HCEC 1CT (cell line): ENCODE measurements at places on chromosomes 1 and 21.

- no peak for DNase-seq
Observed at GRCh38 chr1:212625781-212626450, 17.4 kb downstream of the ATF3 start.

DNA sequence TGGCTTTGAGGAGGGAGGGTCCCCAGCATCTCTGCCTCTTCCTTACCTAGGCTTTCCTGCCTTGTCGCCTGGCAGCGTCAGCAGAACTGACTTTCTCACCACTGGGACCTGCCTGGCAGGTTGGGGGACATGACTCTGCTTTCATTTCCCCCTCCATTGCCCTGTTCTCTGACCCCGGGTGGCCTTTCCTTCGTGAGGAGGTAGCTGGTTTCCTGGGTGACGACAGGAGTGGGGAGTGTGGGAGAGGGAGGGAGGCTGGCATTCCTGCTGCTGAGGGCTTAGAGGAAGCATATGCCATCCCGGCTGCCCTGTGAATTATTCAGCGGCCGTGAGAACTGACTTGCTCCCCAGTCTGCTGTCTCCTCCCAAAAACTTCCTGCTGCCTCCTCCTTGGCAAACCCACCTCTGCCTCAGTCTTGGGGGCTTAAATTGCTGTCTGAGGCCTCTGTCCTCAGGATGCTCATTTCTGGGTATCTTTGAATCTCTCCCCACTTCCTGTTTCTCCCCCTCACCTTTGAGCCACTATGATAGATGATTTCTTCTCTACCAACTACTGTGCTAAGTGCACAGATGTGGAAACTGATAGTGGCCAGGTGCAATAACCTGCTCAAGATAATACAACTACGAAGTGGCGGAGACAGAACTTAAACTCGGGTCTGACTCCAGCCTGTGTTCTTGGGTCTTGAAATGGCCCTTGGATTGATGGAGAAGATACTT is 182.0 kb upstream of the CSF3R start:
- no peak for DNase-seq

- DNase-seq = peak; percentile 30
Observed at GRCh38 chr1:169809370-169810095, 14.8 kb upstream of the METTL18 start.

- no peak for DNase-seq
Observed at GRCh38 chr1:15224259-15224869, 22.7 kb upstream of the FHAD1 start.

GRCh38 chr1:2174348-2175054 is 20.1 kb downstream of the FAAP20 start:
- DNase-seq = peak; percentile 52

DNA sequence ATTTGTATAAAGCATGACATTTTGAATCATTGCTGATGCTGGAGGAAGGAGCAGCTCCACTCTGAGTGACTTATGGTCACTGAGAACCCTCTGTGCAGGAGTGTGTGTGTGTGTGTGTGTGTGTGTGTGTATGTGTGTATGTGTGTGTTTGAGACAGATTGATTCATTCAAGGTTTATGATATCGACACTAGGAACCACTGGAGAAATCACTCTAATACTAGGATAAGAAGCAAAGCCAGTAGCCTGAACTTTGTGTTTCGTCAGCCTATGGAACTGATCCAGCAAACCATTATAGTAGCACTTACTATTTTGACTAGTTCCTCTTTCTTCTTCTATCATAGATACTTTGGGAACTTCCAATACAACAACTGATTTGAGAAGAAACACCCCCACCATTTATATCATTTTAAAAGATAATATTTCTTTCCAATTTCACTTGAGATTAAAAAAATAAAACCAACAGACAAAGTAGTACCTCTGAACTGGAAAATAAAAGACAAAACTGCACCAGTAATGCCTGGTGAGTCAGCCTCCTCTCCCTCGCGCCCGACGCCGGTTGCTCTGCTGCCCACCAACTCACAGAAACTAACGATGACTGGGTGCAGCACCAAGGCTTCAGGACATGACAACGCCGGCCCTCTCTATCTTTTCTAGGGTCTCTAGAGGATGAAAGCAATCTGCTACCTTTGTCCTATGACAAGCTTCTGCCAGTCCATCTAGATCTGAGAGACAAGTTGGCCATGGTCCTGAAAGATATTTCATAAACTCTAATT is 20.9 kb downstream of the SLAMF1 start:
- no peak for DNase-seq

DNA sequence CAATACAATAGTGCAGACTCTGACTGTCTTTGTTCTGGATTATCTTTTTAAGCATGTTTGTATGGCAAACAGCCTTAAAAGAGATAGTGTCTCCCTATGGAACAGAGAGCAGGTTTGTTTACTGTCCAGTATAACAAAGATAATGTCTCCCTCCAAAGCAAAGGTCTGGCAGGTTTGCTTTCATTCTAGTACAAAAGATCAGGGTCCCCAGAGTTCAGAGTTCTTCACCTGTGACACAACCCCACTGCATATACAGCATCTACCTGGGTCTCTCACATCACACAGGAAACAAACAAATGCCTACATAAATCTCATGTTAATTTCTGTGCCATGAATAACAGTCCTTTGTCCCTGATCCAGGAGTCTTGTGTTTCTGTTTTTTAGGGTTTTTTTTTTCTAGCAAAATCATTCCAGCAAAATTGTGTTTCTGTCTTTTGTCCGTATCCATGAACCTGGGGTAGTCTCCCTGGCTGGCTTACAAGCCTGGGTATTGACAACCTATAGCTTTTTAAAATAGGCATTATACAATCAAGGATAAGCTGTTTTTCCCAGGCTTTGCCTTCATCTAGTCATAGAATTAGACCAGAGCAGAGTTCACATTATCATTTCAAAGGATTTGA is 89.4 kb upstream of the PTBP2 start:
- no peak for DNase-seq

DNA sequence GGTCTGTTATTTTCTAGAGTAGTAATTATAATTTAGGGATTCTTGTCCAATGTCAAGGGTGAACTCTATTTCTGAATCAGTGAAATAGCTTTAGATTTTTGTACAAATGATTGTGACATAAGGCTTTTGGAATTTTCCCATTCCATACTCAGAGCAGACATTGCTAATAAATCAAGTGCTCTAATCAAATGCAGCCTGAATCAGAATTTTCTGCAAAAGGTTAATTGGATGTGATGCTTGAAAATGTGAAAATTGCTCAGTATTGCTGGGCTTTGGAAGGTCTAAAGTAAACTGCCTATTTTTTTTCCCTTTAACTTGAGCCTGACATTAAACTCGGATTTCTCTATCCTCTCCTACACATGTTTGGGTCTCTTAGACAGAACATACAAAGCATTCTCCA is 23.2 kb downstream of the SGIP1 start:
- DNase-seq = peak; percentile 70

DNA sequence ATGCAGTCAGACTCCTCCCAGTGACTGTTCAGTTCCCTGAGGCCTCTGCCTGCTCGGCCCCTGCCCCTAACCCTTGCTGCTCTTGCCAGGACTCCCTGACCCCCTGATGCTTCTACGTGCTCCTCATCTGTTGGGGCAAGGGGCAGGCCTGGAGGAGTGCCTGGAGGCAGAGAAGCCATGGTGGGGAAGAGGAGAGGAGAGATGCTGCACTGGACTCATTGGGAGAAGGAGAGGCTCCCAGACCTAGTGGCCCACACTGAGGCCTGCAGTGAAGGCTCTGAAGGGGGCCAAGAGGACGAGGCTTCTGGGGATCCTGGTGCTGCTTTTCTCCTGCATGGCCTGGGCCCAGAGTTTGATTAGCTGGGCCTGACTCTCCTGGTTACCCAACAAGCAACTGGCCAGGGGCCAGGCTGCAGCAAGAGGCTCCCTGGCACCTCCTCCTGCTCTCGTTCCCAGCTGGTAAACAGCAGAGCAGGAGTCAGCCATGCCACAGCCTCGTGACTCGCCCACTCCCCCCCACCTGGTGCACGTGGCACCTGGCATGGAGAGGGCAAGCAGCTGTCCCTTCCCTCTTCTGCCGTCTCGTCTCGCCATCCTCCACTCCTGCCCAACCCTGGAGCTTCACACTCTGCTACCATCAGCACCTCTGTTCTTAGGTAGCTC is 847 bp upstream of the RORC start:
- DNase-seq = peak; percentile 38

GRCh38 chr1:151108331-151108730 is 37.8 kb downstream of the GABPB2 start:
- no peak for DNase-seq

- DNase-seq = no peak
Observed at GRCh38 chr21:42630626-42631025, 22.8 kb upstream of the PDE9A start.

GRCh38 chr1:242567596-242567995 is 43.1 kb upstream of the PLD5 start:
- no peak for DNase-seq

GRCh38 chr1:22332795-22333499 is 118.7 kb upstream of the ZBTB40 start:
- no peak for DNase-seq

DNA sequence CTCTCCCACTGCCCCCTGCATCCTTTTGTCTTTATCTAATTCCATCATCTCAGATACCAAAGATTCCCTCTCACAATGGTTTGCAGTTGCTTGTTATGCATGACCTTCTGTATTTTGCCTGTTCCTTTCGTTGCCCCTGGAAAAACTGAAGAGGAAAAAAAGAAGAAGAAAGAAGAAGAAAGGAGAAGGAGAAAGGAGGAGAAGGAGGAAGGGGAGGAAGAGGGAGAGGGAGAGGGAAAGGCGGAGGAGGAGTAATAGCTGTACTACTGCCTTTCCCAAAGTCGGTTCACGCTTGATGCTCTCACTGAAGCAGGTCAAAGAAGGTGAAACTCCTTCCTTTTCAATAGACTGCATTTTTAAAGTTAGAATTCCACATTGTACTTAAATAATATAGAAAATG is 513.8 kb downstream of the PTPRC start:
- DNase-seq = no peak

GRCh38 chr1:107964336-107965109 is 457 bp downstream of the VAV3 start:
- DNase-seq = no peak

GRCh38 chr1:58345215-58346035 is 201.1 kb downstream of the OMA1 start:
- no peak for DNase-seq

DNA sequence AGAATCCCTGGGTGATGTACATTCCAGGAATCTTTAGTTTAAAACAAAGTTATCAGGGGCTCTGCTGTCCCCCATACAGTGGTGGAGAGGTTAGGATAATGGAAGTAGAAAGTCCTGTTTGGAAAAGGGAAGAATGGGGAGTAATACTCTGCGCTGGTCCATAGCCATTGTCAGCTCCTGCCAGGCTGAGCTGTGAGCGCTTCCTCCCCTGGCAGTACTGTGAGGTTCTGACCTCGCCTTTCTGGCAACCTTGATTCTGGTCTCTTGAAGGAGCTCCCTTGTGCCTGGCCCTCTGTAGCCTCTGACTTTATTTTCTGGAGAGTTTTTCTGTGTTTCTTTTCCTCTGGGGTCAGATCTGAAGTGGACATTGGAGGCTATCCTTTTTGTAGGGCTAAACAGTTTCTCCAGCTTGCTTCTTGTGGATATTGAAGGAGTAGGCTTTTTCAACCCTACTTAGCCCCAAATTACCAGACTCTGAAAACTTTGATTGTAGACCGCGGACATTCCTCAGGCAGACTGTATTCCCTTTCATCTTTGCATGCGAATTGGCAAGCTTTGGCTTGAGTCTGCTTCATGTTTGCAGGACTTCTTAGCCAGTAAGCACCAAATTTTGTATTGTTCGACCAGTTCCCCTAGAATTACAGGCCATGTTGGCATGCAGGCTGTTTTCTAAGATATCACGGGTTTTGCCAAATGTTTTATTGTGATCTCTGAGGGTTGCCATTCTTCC is 13.8 kb downstream of the UBE4B start:
- no peak for DNase-seq

- no peak for DNase-seq
Observed at GRCh38 chr21:42069843-42070242, 1.3 kb upstream of the UMODL1 start.

GRCh38 chr1:5223206-5223605 is 568.8 kb downstream of the AJAP1 start:
- DNase-seq = no peak

GRCh38 chr1:197024460-197024859 is 42.6 kb downstream of the F13B start:
- no peak for DNase-seq

- DNase-seq = no peak
Observed at GRCh38 chr21:34884346-34884929, 164.7 kb downstream of the RUNX1 start.

- no peak for DNase-seq
Observed at GRCh38 chr1:211133393-211133835, 534 bp downstream of the KCNH1 start.

- DNase-seq = no peak
Observed at GRCh38 chr1:234758851-234759250, 148.9 kb upstream of the IRF2BP2 start.

- DNase-seq = no peak
Observed at GRCh38 chr1:41977326-41977725, 58.6 kb upstream of the HIVEP3 start.

DNA sequence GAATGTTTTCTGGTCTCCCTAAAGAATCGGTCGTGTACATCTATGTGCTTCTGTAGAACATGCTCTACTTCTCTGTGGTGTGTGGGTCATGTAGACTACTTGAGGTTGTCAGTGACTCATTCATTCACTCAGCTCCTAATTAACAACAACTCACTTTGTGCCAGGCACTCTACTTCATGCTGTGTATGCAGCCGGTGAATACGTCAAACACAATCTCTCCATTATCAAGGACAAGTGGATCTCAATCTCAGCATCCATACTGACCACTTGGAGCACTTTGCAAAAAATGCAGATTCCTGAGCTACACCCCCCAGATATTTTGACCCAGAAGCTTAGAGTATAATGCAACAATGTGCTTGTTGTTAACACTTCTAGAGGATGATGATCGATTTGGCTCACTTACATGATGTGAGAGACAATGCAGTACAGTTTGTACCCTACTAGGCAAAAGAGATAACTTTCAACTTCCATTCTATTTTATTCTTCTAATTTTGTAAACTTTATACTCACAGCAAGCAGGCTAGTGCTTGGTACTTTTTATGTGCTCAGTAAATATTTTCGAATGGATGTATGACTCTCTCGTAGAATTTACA is 508.6 kb upstream of the ADAMTS5 start:
- no peak for DNase-seq

- DNase-seq = no peak
Observed at GRCh38 chr1:3042481-3042880, 21.2 kb downstream of the ACTRT2 start.

DNA sequence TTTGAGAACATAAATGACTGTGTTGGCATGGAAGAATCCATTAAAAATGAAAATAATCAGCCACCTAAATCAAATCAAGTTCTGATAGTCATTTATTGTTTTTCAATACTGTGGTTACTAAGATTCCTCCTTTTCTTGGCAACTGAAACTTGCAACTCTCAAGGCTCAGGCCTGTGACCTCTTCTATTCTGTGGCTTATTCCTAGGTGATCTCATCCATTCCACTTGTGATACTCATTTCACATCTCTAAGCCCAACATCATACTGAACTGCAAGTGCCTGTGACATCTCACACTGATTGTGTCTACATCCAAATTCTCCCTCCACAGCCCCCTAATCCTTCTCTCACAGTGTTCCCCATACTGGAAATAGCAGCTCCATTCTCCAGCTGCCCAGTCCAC is 4.8 kb upstream of the ST6GALNAC5 start:
- peak; percentile 92 for DNase-seq

- DNase-seq = peak; percentile 16
Observed at GRCh38 chr1:55005351-55006140, 6.8 kb downstream of the BSND start.

GRCh38 chr1:27372022-27372807 is 2.4 kb downstream of the FCN3 start:
- no peak for DNase-seq
